ENCODE measurements at places on chromosomes 2 and 18.

- DNase-seq: no peak
These were observed 113.4 kb upstream of the AQP4 start for GRCh38 chr18:26978812-26979341.

GRCh38 chr2:36711741-36712314 lies 15.3 kb downstream of the VIT start:
- DNase-seq: no peak

DNA sequence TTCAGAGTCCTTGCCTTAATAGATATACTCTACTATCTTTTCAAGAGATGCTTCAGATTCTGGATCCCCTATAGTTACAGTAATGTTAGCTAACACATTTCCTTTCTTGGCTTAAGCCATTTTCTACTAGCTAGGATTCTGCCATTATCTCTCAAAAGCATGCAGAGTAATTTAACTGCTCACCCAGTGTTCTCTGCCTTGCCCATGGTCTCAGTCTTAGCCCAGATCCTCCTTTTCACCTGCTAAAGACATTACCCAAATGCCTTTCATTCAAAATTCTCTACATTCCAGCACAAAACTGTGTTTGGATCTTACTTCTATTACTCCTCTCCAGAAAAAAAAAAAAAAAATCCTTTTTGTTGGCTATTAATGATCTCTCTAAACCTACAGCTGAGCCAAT lies 474.2 kb upstream of the LRRTM1 start:
- DNase-seq: no peak

DNA sequence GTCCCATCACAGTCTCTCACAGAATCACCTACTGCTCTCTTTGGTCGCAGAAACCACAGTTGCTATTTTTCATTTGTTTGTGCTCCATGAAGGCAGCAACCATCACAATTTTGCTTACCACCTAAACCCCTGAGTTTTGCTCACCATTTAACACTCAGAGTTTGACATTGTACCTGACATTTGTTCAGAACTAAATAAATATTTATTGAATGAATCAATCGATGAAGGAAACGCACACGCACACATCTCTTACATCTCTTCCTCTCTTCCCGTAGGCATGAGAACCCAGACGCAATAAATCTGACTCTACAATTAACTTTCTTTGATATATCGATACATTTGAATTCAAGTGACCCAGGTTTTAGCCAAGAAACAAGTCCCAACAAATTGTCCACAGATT lies 105.5 kb upstream of the RNF152 start:
- no peak for DNase-seq

GRCh38 chr2:149486664-149487063 lies 100.9 kb downstream of the MMADHC start:
- DNase-seq: no peak

DNA sequence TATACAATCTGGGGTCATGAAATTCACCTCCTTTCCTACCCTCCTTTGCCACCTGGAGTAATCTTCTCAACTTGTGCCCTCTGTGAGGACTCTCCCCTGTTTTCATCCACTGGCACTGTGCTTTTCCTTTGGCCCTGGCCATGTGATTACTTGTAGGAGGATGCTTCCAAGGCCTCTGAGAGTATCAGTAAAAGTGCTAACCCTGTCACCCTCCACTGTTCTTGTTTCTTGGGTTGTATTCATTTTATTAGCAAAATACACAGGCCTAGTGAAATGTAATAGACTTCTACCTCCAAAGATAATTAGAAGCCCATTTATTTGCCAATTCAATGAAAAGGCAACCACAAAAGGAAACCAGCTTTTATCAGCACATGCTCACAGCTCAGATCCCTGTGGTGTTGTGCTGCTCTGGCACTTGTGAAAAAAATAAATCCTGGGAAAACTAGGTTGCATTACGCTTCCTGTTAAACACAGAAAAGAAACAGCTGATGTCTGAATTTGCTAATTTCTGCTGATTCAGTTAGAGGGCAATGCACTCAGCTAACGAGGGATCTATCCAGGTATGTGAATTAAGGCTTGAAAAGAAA lies 357.5 kb upstream of the ETAA1 start:
- no peak for DNase-seq

DNA sequence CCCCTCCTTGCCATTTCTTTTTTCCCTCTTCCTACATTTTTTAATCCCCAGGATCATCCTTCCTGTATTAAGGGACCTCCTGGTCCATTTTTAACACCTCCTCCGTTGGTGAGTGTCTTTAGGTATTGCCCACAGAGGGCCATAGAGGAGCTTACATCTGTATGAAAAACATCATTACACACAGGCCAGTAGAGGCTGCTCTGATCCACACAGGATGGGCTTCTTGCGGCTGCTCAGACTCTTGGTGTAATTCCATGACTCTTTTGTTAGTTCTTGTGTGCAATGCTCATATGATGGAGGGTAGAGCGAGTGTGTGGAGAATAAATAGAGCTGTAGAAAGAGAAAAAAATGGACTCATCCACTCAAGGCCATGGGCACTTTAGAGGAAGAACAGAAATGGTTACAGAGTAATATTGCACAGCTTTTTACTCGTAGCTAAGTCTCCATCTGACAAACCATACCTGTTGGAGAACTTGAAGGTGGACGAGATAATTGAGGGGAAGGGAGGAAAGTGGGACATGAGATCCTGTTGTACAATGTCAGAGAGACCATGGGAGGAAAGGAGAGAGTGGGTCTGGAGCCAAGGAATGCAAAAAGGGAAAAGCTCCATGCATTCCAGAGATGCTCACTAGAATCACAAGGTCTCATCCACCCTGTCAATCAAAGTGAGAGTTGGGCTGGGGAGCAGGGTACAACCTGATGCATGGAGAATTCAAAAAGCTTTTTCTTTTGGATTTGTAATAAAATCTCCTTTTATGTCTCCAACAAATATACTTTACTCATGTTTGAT lies 129.7 kb upstream of the TNP1 start:
- no peak for DNase-seq

- DNase-seq: no peak
These were observed 633 bp upstream of the ILKAP start for GRCh38 chr2:238203973-238204683.

DNA sequence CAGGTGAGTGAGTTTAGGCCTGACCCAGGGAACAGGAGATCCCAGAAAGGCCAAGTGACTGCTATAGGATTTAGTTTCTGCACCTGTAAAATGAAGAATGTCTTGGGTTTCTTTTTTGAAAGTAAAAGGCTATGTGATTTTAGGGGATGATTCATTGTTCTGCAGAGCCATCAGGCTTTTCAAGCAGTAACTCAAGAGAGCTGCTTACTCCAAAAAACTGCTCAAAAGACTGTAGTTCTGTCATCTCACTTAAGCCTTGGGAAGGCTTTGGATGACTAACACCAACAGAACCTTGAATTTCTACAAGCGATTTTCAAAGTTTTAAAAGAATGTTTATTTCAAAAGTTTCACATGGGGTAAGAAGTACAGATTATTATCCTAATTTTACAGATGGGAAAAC lies 165.1 kb downstream of the HAUS1 start:
- no peak for DNase-seq

DNA sequence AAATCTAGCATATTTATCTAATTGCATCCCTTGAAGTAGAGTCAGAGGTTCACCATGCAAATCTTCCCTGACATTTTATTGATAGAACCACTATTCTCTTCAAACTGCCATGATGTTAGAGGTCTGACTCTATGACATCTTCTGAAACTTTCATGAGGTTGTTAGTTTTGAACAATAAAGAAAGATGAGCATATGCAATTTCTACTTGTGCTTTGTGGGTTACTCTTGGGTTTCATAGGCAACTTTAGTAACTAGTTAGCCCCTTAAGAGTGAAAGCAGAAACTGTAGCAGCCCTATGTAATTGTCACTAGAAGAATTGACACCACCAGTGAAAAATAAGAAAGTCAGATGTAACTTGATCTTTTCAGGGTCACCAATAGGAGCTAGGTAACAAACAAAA lies 53.1 kb upstream of the ZEB2 start:
- no peak for DNase-seq

GRCh38 chr2:240960309-240960970 lies 38.0 kb upstream of the SNED1 start:
- peak; percentile 53 for DNase-seq

- DNase-seq: no peak
These were observed 1817.4 kb downstream of the SUCLG1 start for GRCh38 chr2:82641598-82642180.

- DNase-seq: no peak
These were observed 79.9 kb upstream of the FAM237A start for GRCh38 chr2:206562375-206562774.

DNA sequence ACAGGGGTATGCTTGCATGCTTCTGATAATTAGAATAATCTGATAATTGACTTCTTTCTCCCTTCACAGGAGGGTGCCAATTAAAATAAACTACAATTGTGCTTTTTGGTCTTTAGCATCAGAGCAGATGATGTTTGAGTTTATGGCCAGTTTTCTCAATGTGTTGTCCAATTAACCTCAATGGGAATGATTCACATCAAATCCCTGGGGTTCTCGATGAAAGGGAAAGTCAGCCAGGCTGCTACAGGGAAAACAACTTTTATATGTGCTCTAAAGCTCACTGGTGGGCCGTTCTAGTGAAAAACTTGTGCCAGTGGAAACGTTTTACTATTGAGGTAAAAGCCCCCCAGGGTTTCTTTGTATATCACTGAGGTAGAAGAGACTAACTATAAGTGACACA lies 887.3 kb upstream of the CRIM1 start:
- no peak for DNase-seq

GRCh38 chr18:52907543-52908308 lies 567.7 kb downstream of the DCC start:
- DNase-seq: no peak

- DNase-seq: no peak
These were observed 3.1 kb downstream of the WNT10A start for GRCh38 chr2:218883491-218884490.

- DNase-seq: no peak
These were observed 53.7 kb upstream of the AGAP1 start for GRCh38 chr2:235439959-235440662.

- DNase-seq: no peak
These were observed 70.3 kb upstream of the ZNF521 start for GRCh38 chr18:25422230-25422629.

- DNase-seq: no peak
These were observed 24.0 kb downstream of the C2orf49 start for GRCh38 chr2:105361102-105361889.

- DNase-seq: no peak
These were observed 323.9 kb upstream of the RND3 start for GRCh38 chr2:150811259-150811855.

DNA sequence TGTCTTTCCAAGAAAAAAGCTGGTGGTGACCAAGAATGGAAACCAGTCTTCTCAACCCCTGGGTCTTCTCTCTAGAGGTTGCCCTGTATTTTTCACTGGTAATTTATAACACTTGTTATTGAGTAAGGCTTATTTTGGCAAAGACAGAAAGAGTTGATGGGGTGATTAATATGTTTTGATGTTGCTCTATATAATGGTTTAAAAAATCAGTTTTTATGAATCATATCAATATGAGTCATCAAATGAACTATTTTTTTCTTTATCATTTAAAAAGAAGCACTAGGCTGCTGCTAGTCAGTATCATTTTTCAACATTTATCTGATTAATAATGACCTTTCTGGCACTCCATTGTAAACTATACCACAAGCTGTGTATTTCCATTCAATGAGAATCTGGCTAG lies 1142.2 kb downstream of the LRP1B start:
- DNase-seq: no peak

GRCh38 chr2:19033240-19033639 lies 325.2 kb downstream of the OSR1 start:
- no peak for DNase-seq

DNA sequence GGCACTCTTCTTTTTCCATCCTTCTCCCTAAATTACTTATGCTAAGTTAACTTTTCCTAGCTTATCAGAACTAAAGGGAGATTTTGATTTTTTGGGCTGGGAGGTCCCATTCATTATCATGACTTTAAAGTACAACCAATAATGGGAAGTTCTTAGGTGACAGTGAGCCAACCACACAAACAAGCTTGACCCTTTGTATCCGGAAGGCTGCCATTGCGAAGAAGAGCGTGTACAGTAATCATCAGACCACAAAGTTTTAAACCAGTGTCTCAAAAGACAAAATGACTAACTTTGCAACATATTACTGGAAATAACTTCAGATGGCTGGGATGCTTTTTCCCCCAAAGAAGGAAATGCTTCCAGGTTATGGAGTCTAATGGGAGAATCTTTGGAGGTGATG lies 298.1 kb downstream of the TGIF1 start:
- no peak for DNase-seq

- DNase-seq: no peak
These were observed 62.5 kb downstream of the LHCGR start for GRCh38 chr2:48693066-48693465.

DNA sequence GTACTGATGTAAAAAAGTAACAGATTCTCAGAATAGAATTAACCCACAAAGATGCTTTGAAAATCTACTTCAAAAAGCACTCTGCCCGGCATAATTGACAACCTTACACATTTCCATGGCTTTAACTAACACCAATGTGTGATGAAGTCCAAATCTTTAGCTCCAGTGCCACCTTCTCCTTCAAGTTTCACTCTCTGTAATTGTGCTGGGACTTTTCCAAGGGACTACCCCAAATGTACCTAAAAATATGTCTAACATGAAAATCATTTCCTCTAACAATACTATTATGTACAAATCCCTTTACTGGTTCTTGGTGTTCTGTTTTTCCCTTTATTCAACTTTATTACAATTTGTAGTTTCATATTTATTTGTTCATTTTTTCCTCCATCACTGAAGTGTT lies 20.6 kb upstream of the UBE2E3 start:
- DNase-seq: no peak

GRCh38 chr2:88669482-88670214 lies 21.8 kb upstream of the RPIA start:
- DNase-seq: no peak

GRCh38 chr18:35289727-35290093 lies 319 bp downstream of the ZSCAN30 start:
- no peak for DNase-seq

DNA sequence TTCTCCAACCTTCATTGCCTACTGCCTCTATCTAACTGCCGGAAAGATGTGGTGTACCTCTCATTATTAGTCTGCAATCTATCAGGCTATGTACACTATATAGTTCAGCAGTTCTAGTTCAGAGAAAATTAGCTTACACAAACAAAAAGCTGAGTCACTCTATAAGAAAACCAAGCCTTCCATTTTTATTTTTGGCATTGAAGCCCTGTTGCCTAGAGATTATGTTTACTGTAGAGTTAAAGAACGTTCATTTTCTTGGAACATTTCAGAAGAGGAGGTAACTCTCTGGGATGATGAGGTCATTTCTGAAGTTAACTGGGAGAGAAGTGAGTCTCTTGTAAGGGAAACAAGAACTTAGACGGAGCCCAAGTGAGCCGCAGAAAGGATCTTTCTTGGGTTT lies 133.5 kb downstream of the FAM124B start:
- DNase-seq: no peak

- DNase-seq: no peak
These were observed 747.9 kb downstream of the SOCS6 start for GRCh38 chr18:71036783-71037182.

GRCh38 chr2:26986576-26986975 lies 16.1 kb downstream of the MAPRE3 start:
- no peak for DNase-seq

All from Peyer's patch (tissue), 4 donors.